ENCODE measurements at places on chromosomes 11 and 22. TPM values are rescaled to one million over a fixed set of nuclear protein-coding genes. Genes with fewer than 3 reads are reported as not detected.

The C11orf16 gene
- not detected for total RNA-seq

The SCN4B gene
- 0.09 TPM for total RNA-seq

The LIMK2 gene
- total RNA-seq, result 94.0 TPM

The ABTB2 gene
- total RNA-seq, result 0.23 TPM

The HBG2 gene
- total RNA-seq, result not detected

The OR52I1 gene
- total RNA-seq, result not detected

The TSGA10IP gene
- total RNA-seq, result not detected

The JAML gene
- under 0.01 TPM for total RNA-seq

The PRR33 gene
- total RNA-seq, result not detected

The SLC22A9 gene
- total RNA-seq, result not detected

The FJX1 gene
- 44.5 TPM for total RNA-seq

The DGKZ gene
- 86.2 TPM for total RNA-seq

All from dermis blood vessel endothelial cell (primary cell).